T-helper 17 cell (primary cell): ENCODE measurements at places on chromosomes 4 and X.

DNA sequence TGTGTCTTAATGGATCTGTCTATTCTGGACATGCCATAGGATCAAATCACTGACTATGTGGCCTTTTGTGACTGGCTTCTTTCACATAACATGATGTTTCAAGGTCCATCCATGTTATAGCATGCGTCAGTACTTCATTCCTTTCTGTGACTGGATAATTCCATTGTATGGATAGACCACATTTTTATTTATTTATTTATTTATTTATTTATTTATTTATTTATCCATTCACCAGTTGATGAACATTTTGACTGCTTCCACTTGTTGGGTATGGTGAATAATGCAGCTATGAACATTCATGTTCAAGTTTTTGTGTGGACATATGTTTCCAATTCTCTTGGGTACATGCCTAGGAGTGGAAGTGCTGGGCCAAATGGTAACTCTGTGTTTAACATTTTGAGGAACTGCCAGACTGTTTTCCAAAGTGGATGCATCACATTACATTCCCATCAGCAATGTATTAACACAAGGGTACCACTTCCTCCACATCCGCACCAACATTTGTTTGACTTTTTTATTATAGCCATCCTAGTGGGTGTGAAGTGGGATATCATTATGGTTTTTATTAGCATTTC, 14.0 kb downstream of the RTL5 start:
- DNase-seq: no peak

- DNase-seq: no peak
Measured at GRCh38 chr4:75545526-75545925, 10.3 kb upstream of the ODAPH start.

DNA sequence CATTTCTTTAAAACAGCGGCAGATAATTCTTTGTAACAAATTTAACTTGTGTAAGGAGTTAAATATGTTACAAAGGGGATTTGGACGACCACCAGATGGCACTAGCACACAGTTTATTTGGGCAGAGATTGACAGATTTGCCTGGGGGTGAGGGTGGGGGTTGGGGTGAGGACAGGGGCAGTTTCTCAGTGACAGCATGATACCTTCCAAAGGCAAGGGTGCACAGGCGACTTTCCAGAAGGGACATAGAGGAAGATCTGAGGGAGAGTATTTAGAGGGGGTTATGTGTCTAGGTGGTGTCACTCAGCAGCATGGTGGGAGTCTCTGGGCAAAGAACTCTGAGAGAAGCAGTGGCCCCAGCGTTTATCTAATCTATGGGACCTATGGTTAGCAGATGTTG, 9.6 kb upstream of the TMA16 start:
- no peak for DNase-seq

- no peak for DNase-seq
Measured at GRCh38 chrX:21747558-21747957, 10.4 kb downstream of the SMPX start.

DNA sequence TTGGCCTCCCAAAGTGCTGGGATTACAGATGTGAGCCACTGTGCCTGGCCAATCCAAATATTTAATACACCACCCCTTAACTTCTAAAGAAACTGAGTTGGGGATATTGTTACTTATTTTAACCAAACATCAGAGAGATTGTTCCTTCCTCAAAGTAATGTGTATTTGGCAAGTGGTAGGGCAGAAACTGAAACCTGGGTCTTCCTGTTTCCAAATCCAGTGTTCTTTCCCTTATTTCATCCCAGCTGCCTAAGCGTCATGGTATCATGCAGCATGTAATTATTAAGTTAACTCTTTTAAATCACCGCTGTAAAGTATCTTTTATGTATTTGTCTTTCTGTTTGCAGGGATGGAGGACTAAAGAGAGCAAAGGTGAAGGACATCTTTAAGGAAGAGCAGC, 68.4 kb downstream of the GPAT3 start:
- DNase-seq: no peak

GRCh38 chrX:15576019-15576418, 24.7 kb downstream of the ACE2 start:
- DNase-seq: no peak

- DNase-seq: no peak
Measured at GRCh38 chrX:45261005-45261404, 60.3 kb upstream of the DIPK2B start.

DNA sequence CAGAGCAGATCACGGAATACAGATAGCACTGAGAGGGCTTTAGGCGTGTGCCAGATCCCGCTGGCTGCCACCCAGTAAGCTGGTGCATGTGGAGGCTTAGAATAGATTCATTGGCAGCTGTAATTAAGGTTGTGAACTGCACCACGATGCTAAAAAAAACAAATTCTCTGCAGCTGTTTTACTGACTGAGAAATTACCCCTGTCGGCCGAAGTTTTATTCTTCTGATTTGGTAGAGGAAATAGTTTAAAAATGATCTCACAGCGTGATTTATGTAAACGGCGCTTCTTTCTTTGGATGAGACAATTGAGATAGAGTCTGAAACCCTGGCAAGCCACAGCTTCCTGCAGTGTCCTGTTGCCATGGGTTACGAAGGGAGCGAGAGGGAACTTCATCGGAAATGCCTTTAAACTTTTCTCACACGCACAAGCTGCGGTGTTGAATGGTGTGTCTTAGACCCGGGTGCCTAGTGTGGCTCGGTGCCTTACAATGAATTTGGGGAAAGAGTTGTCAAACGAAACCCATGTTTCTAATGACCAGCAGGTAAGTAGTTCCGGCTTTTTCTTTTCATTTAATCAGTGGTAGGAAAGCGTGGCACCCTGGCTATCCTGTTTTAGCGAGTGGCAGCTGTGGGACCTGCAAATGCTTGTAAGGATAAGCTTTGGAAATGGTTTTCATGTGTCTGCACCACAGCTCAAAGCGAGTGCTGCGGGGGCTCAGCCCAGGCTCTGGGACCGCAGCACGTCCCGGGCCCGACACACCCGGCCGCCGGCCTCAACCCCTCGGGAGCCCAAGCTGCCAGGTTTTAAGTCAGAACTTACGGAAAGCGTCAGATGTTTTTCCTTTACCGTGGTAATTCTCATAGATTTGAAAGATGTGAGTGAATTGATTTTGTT, 71.7 kb upstream of the HGFAC start:
- no peak for DNase-seq

DNA sequence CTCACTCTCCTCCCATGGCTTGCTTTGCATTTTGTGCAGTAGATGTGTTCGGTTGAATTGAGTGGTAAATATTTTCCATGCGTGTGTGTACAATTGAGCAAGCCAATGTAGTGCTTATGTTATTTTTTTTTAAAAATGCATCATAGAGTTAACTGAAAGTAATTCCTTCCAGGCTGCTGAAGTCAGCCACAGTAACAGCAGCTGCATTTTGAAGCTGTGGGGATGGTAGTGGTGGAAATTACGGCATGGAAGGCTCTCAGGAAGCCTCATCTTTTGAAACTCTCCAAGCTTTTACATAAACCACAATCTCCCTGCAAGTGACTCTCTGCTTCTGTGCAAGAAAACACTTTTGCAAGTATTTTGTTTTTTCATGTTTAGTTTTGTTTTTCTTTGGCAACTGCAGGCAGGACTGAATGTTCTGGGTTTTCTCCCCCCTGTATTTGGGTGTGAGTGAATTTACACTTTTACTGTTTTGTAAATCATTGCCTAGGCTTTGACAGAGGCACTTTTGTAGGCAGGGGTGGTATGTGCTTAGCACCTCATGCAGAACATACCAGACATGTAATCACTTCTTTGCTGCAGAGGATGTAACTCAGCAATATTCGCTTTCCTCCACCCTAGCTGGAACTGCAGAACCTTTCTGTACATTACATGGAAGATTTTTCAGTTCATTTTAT, 56.2 kb downstream of the LRRC66 start:
- no peak for DNase-seq

DNA sequence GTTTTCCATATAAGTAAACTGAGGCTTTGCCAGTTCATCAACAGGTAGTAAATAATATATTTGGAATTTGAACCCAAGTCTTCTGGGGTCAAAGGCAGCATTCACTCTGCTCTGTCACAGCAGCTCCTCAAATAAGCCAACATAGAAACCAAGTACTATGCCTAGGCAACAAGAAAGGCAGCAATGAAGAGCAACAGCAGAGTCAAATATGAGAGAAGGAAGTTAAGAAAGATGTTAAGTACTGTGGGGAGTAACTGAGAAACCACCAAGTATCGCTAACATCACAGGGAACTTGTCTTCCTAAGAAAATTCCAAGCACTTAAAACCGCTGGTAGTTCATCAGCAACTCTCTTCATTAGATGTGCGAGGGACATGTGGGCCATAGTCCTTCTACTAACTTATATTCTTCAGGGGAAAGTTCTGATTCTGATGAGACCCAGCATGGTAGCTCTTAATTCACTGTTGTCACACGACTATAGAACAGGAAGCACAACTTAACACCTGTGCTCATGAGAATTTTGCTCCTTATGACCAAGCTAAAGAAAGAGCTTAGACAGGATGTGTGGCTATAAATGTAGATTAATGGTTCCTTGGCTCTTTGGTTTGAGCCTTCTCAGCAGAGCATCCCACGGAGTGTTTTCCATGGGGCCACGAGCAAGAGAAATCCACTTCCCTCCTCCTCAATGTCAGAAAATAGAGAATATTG, 107.8 kb downstream of the AR start:
- no peak for DNase-seq

GRCh38 chrX:9538544-9539045, 73.7 kb downstream of the TBL1X start:
- no peak for DNase-seq
